ENCODE measurements at places on chromosomes 1 and 21. TPM values are rescaled to one million over a fixed set of nuclear protein-coding genes. Genes with fewer than 3 reads are reported as not detected.

The ACOT11 gene
- total RNA-seq = 0.66 TPM

The TMPRSS2 gene
- total RNA-seq = 5.5 TPM

- DNase-seq = peak; percentile 66
Measured at GRCh38 chr1:89516055-89516454, 8.6 kb upstream of the LRRC8B start.

- no peak for DNase-seq
Measured at GRCh38 chr1:24931468-24932231, 1.6 kb upstream of the RUNX3 start.

DNA sequence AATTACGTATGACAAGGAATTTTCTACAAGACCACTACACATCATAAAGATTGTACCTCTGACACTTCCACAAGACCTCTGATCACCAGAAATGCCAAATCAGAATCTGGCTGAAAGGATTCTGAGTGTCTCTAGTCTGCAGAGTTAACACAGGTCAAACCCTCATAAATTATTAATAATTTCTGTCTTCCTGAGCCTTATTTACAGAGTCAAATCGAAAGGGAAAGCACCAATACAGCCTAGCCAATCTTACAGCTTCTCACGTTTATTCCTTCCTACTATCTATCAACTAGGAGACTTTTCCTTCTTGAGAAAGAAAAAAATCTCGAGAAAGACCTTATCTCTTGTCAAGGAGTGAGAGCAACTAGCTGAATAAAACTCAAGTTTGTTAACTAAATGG lies 2151.6 kb downstream of the MRPL39 start:
- DNase-seq = no peak

- no peak for DNase-seq
Measured at GRCh38 chr1:118381197-118381869, 196.3 kb upstream of the SPAG17 start.

- peak; percentile 33 for DNase-seq
Measured at GRCh38 chr1:236980673-236981072, 23.6 kb downstream of the MT1HL1 start.

DNA sequence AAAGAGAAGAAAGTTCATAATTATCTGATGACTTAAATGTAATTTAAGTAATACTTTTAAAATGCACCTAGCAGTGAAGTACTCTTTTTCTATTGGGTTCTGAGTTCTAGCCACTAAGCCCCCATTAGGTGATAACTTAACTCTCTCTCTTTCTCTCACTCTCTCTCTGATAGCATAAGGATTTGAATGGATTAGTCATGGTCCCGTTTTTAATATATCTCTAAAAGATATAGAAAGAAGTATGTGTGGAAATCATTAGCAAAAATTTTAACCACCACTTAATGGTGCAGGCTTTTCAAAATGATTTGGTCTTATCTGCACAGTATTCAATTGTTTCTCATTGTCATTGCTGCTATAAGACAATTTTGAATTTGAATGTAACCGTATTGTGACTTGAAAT lies 78.2 kb downstream of the RWDD3 start:
- DNase-seq = no peak

Data from M059J (cell line).